ENCODE measurements at places on chromosomes 7 and 10.
A peak's percentile ranks its signal among the peaks of the same experiment; 100 is the strongest.

- peak; percentile 88 for DNase-seq
These were observed 104.4 kb upstream of the ZNF92 start for GRCh38 chr7:65269150-65269856.

DNA sequence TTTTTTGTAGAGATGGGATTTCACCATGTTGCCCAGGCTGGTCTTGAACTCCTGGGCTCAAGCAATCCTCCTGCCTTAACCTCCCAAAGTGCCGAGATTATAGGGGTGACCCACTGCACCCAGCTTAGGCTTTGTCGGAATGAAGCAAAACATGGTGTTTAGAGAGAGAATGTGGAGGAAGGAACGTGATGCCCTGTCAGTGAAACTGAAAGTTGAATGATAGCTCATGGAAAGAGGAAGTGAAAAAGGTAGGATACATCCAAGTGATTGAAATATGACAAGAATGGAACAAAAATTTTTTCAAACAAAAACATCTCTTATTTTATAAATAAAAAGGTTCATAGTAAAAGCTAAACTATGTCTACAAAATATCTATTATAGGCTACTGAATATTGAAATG, 5.9 kb downstream of the AKAP9 start:
- no peak for DNase-seq

- DNase-seq: no peak
These were observed 588 bp downstream of the GLI3 start for GRCh38 chr7:42236266-42236975.

DNA sequence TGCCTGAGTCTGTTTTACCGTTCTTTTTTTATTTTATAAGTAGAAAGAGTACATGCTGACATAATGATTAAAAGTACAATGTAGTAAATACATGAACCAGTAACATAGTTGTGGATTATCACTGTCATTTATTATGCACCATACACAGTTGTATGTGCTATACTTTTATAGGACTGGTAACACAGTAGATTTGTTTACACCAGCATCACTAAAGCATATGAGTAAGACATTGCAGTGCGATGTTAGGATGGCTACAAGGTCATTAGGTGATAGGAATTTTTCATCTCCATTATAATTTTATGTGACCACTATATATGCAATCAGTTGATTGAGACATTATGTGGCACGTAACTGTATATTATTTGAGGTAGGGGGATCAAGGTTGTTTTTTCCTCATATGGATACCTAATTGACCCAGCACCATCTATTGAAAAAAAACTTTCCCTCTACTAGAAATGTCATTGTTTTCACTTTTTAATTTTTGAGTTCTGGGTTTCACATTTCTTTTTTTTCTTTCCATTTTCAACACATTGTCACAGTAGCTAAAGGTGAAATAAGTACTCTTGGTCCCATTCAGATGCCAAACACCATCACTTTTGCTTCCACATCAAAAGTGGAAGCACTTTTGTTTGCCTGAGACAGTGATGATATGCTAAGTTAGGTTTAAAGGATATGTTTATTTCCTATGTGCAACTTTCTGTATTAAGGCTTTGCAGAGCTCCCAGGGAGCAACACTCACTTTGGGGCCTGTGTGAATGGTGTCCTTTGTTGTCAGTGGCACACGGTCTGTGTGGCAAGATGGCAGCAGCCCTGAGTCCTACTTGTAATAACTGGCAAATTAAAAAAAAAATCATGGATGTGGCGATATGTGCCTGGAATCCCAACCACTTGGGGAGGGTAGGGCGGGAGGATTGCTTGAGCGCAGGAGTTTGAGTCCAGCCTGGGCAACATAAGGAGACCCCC, 17.1 kb downstream of the UBE2D1 start:
- DNase-seq: no peak

DNA sequence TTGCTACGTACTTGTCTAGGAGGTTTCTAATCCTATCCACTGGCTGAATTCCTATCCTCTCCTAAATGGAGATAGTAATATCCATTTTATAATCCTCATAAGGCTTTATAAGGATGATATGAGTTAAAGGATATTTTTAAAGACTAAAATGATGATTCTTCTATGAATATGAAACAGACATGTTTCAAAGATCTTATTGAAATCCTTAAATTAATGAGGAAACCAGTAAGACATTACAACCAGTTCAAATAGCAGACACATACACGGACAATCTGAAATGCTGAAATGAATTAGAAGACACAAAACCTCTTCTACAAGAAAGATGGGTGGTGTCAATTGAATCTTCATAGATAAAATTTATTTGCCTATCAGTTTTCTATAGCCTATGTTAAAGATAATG, 132.9 kb upstream of the ANK3 start:
- DNase-seq: no peak

GRCh38 chr7:133536450-133536849, 283.6 kb downstream of the EXOC4 start:
- DNase-seq: no peak

GRCh38 chr7:15682751-15683245, 3.7 kb downstream of the MEOX2 start:
- no peak for DNase-seq

- DNase-seq: no peak
These were observed 142.0 kb upstream of the MALRD1 start for GRCh38 chr10:18906636-18907035.

GRCh38 chr7:101820703-101821102, 3.3 kb downstream of the CUX1 start:
- no peak for DNase-seq

DNA sequence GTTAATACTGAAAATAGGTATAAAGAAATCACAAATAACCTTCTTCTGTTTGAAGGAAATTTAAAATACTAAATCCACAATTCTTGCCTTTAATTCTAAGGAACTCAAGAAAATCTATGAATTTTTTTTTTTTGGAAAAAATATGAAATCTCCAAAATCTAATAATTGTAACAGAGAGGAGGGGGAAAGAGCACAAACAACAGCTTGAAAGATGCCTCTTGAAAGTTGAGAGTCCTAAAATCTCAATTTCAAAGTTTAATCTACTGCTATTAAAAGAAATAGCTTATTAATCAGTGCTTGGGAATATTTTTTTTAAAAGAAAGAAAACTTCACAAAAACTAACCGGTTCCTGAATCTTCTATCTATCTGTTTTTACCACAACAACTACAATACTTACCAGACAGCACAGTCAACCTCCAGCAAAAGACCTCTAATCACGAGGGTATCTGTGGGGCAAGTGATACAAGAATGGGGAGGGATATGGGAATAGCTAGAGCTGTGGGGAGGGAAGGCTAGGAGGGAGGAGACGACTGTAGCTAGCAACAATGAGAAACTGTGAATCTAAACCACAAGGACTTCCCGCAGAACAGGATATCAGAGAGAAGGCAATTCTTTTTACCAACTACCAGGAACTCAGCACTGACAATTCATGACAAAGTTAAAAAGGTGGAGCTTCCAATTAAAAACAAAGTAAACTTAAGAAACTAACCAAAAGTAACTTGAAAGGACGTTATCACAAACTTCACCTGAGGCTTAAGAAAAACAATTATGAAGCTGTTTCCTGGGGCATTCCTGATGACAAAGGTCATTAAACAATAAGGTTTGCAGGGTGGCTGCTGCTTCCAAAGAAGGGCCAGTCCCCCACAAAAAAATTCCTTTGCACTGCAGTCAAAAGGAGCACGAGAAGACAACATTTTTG, at the start of gene USP54:
TSS of gene USP54 (minus strand) at position 462 of the 919 bp plus-strand sequence. CDS start 15,684 bp downstream, outside the sequence.
- peak; percentile 82 for DNase-seq

DNA sequence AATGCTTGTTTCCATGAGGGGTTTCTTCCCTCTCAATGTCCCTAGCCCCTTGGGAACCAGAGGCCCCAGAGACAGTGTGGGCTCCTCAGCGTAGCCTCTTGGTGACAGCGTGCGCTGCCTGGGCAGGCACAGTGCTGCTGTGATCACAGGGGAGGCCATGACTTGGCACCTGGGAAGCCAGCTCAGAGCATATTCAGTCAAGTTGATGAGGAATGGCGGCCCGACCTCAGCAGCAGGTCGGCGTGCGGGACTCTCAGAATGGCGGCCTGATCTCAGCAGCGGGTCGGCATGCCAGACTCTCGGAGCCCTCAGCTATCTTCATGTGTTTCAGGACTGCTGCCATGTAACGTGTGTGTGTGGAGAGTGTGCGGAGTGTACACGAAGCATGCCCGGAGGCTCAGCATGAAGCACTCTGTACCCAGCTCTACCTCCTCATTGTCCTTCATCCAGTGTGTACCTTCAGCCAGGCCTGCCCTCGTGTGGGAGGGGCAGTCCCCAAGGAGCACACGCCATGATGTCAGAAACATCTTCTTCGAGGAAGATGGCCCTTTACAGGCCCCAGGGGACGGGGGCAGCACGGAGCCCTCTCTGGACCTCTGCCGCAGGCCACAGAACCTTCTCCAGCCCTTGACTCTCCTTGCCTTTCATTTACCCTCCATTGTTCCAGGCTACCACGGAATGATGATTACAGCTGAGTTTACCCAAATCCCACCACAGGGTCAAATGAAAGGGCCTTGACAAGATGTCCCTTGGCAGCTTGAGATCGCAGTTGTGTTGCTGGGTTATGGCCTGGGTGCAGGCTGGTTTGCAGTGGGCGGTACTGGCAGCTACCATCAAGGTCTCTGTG, 130.4 kb downstream of the SMURF1 start:
- no peak for DNase-seq

GRCh38 chr10:118658762-118659161, 63.3 kb upstream of the PRLHR start:
- no peak for DNase-seq

DNA sequence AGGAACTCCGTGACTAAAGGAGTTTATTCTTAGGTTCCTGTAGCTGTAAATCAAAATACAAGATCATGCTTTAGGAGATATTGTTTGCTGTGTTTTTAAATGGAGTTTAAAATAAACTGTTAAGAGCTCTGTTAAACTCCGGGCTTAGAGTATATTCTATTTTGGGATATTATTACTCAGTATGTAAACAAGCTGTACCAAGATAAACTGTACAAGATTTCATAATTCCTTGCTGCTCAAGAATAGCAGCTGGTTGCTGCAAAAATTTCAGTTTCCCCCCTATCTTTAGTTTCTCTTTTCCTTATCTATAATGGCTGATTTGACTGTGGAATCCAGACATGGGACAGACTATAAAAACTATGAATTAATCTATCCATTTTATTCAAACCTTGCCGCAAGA, 215.7 kb downstream of the HTR7 start:
- DNase-seq: no peak

DNA sequence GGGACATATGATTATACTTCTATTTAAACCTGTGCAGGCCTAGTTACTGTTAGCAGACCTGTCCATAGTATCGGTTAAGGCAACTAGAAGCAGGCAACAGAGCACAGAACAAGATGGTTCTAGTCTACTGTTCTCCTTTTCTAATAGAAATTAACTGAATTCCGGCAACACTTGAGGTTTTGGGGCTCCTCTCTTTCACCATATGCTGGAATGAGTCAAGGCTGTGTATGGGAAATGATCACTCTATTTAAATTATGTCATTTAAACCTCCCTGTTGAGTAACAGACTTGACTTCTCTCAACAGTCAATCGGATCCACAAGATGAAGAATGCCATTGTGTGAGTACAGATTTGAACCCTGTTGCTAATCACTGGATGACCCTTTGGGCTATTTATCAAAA, 6.2 kb upstream of the OTUD1 start:
- DNase-seq: no peak

DNA sequence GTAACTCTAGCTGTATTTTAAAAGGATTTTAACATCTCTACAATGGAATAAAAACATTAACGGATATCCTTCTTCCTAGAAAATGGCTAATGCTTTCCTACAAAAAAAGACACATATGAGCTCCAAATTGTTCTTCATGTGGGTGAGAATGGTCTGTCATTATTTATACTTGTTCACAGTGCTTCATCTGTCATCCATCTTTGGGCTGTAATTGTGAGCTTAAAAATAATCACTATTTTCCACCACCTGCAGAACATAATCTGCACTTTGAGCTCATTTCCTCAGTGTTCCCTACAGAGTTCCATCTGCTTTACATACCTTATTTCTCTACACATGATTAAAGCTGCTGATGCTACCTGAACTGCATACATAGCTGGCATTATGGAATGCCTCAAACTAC, 979.1 kb upstream of the C7orf33 start:
- DNase-seq: no peak

DNA sequence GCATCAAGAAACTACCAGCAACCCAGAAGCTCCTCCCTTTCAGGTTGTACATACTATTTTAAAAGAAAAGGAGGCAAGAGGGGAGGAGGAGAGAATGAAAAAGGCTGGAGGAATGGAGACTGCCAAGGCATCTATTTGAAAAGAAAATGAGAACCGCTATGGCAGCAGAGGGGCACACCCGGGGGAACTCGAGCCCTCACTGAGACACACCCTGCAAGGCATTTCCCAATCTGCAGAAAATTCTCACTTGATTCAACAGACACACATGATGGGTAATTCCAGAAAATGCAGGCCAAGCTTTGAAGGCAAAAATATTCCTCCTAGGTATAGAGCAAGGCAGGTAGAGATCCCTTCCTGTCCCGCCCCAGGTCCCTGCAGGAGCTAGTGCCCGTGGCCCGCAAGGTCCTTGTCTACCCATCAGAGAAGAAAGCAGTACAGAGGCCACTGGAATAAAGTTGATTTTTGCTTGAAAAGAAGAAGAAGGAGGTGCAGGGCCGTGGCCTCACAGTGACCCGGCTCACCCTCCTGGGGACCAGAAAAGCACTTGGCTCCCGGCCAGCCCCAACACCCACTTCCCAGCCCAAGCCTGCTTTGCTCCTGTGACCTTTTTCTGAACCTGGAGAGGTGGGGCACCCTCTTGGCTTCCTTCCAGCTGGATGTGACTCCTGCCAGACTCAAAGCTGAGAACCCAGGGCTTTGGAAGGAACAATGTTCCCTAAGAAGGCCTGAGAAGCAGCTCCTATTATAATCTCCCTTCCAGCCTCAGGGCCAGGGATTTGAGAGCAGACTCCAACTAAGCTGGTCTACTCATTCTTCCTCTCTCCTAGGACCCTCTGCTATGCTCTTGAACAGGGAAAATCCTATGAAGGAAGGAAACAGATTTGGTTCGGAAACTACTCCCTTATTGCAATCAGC, 6.2 kb upstream of the PIK3CG start:
- peak; percentile 68 for DNase-seq

DNA sequence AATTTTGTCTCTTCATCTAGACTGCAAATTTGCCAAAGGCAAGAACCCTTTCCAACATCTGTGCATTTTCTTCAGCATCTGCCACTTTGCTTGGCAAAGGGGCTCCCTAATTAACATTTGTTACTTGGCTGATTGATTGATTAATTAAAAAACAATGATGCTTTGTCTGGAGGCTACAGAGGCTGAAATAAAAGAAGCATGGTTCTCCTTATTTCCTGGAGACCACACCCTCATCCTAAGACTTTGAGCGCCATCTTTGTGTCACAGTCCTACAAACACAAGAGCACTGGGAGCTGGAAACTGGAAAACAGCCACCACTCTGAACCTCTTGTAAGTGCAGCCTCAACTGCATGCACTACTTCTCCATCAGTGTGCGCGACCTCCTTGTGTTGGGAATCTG, 189.2 kb downstream of the C7orf25 start:
- no peak for DNase-seq
